ENCODE measurements at places on chromosomes 12 and 14. TPM values are rescaled to one million over a fixed set of nuclear protein-coding genes. Genes with fewer than 3 reads are reported as not detected.

The GARIN6 gene
- not detected for polyA plus RNA-seq

The PABPN1 gene
- polyA plus RNA-seq: 148 TPM

The SLC8A3 gene
- polyA plus RNA-seq: not detected

The PRH1 gene
- polyA plus RNA-seq: 22.5 TPM

DNA sequence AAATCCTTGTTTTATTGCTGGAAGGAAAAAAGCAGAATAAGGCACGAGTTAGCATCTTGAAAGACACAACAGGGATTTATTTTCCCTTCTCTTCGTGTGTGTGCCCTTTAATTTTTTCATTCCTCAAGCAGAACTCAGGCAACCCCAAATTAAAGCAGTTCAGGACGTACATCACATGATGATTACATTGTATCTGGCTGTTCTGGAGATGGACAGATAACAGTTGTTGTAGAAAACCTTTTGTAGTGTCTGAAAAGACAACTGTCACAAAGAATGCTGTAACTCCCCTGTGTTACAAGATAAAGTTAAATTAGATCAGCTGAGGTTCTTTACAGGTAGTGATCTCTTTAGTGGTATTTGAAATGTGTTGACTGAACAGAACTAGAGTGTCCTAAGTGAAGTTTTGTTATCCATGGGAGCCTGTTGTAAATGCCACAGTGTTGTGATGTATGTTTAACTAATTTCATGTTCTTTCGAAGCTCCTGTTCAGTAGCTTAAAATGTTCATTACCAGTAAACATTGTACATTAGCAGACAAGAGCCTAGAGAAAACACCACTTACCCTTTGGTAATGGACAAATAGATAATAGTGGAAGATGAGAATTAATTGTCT is 58.5 kb downstream of the TMTC2 start:
- no peak for DNase-seq

- DNase-seq: no peak
Observed at GRCh38 chr14:67436006-67436866, 24.3 kb upstream of the PLEK2 start.
